GM19239 (cell line): ENCODE measurements at places on chromosomes 4 and X.

DNA sequence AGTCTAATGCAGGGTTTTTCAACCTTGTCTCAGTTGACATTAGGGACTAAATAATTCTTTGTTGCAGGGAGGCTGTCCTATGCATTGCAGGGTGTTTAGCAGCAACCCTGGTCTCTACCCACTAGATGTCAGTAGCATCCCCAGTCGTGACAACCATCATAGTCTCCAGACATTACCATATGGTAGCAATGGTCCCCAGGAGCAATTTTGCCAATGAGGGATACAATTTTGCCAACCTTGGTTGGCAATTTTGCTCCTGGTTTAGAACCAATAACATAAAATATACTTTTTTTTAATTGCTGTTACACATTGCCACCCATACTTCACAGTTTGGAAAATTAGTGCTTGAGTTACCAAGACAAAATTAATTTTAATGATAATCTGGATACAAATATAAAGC is 6.0 kb downstream of the EREG start:
- DNase-seq: no peak

DNA sequence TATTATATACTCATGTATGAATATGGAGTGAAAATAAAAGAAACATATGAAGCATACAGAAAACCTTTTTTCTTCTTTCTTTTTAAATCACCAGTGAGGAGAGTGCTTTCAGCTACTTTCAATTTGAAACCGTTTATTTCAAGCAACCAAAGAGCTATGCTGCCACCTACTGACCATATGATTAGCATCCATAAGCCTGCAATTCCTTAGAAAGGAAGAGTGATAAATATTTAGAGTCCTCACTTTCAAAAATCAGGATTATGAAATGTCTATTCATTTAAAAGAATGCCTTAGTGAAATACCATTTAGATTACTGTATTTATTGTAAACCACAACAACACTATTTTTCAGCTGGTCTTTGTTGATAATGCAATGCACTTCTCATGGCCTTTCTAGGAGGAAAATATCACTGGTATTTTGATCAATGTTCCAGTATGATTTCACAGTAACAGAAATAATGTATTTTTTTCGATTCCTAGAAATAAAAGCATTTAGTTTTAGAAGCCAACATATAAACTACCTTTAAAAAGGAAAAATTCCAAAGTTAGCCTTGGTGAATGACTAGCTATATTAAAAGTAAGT is 667.6 kb downstream of the PCDH18 start:
- DNase-seq: peak; percentile 2

DNA sequence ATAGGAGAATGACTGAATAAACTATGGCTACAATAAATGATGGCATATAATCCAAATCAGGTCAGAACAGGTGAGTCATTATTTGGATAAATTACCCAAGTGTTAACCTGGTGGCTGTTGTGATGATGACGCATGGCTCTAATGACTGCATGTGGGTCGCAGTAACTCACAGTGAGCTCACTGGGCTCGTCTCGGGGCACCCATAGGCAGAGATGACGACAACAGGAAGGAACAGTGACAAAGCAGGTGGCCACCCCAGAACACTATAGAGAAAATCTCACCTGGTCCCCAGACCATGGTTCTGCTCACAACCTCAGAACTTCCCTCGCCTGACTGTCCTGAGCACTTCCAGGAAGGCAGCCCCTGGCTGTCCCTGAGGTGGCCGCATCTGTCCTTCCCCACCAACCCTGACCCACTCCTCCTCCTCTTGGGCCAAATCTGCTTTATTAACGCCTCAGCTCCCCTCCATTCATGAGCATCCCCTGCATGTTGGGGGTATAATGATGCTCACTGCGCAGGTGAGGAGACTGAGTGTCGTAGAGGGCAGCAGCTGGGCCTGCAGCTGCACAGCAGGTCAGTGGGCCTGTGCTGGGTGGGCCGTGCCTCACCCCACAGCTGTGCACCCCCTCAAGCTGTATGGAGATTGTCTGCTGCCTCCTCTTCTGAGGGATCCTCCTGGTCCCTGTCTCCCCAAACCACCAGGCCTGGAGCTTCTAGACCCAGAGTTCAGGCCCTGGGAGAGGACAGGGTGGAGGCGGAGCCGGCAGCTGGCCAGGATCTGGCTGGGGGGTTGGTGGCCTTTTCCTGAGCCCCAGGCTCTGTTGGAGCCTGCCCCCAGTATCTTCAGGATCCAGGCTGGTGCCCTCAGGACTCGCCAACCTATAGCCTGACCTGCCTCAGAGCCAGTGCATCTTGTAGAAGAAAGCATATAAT is 30.9 kb upstream of the FAM156A start:
- DNase-seq: no peak

- DNase-seq: no peak
Observed at GRCh38 chr4:3705236-3705987, 60.8 kb upstream of the ADRA2C start.

DNA sequence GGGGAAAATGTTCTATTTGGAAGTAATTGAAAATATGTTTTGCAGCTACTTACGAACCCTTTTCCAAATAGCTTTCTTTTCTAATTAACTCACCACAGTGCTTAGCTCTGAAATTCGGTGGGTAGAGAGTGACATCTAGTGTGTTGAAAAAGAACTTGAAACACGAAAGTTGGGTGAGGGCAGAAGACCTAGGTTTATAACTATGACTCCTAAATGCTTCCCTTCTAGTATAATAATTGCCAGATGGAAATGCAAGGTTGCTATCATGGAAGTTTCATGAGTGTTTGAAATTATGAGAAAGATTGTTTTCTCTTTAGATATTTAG is 77.3 kb upstream of the NOCT start:
- DNase-seq: no peak
